RPMI8226 (cell line): ENCODE measurements at places on chromosomes 7 and 10.

- DNase-seq = peak; percentile 25
Observed at GRCh38 chr10:100184840-100185239, 989 bp downstream of the ERLIN1 start.

- DNase-seq = no peak
Observed at GRCh38 chr7:16644157-16644556, 1.4 kb downstream of the ANKMY2 start.

GRCh38 chr10:70586348-70586930 is 16.1 kb downstream of the PRF1 start:
- DNase-seq = no peak

DNA sequence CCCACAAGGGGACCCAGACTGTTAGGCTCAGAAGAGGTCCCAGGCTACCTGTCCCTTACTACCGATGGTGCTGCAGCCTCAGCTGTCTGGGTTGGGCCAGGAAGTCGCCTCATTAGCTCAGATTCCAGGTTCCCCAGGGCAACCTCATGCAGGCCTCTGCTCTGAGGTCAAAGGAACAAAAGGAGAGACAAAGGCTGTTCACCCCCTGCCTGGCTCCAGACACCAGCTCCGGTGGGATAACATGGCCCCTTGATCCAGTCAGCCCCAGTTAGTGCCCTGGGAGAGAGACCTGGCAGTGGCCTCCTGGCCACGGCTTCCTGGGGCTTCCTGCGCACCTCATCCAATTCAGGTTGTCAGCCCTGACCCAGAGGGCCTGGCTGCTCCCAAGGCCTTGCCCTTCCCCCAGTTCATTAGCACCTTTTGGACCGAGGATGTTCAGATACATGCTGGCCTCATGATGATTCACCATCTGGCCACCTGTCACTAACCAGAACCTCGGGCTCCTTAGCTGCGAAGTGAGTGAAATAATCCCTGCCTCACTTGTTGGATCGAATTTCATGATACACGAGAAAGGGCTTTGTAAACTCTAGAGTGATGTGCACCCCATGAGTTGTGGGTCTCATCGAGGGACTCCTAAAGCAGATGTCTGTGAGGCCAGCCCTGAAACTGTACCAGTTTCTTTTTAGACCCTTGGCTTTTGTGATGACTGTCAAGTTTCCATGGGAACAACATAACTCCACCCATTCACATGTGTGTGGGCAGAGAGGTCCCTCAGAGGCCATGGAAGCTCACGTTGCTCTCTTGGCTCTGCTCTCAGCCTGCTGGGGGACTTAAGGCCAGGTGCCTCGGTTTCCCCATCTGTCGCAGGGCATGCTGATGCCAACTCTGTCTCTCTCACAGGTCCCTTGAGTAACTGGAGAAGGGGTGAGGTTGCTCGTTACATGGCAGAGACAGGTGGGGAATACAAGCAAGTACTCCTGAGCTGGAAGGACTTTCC is 79.5 kb upstream of the PCBD1 start:
- DNase-seq = peak; percentile 11

GRCh38 chr7:52120912-52121311 is 804.3 kb upstream of the COBL start:
- no peak for DNase-seq

DNA sequence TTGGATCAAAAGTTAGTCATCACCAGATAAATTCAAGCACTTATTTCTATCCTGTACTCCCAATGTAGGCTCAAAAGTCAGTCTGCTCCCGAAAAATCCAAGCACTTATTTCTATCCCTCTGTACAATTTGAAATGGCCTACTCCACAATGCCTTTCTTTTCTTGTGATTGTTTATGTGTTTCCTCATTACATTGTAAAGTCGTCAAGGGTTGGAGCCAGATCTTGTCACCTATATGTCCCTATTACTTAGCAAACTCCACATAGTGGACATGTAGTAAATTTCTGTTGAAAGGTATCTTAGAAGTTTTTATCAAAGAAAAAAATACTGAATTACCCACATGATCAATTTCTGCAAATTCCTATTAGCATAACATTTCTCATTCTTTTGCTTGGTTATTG is 82.1 kb downstream of the CYP51A1 start:
- no peak for DNase-seq

DNA sequence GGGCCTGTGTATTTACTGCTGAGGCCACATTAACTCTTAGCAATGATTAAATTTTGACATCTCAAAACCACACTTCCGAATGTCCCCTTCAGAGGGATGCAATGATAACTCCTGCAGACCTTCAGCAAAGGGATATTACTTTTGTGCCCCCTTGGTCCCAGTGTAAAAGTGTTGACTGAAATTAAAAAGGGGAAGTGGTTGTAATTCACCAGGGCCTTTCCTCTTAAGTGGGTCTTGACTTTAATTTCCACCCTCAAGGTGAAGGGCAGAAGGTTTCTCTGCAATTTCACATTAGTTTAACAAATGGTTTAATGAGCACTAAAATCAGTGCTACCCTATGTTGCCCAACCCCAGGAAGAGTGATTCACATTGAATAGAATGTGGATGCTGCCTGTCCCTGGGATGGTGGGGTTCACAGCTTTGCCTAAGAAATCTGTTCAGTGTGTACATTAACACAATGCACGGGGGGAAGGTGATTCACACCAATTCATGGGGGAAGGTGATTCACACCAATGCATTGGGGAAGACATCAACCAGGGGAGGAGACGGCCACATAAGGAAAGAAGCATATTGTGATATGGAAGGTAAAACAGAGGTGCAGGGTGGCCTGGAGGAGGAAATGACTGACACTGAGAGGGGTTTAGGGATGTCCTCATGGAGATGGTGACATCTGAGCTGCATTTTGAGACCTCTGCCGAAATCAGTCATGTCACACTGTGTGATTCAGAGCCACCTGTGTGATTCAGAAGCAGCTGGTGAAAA is 19.4 kb upstream of the TNS3 start:
- DNase-seq = peak; percentile 38

- DNase-seq = no peak
Observed at GRCh38 chr7:41788556-41788955, 85.7 kb upstream of the INHBA start.

DNA sequence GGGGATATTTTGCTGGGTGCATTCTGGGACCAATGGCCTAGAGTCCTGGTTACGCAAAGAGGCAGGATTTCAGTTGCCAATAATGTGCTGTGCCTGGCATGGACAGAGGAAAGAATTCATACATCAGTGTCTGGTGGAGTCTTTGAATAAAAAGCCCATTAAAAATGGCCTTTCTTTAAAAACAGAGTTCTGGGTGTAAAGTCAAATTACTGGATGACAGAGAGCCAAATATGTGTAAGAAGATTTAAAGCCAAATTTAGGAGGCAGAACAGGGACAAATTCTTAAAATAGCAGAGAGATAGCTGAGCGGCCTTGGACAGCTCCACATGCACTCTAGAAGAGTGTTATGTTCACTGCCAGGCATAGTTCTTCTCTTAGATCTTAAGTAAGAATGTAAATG is 60.8 kb upstream of the MEOX2 start:
- no peak for DNase-seq

- no peak for DNase-seq
Observed at GRCh38 chr7:28986028-28986764, 28.1 kb upstream of the TRIL start.

DNA sequence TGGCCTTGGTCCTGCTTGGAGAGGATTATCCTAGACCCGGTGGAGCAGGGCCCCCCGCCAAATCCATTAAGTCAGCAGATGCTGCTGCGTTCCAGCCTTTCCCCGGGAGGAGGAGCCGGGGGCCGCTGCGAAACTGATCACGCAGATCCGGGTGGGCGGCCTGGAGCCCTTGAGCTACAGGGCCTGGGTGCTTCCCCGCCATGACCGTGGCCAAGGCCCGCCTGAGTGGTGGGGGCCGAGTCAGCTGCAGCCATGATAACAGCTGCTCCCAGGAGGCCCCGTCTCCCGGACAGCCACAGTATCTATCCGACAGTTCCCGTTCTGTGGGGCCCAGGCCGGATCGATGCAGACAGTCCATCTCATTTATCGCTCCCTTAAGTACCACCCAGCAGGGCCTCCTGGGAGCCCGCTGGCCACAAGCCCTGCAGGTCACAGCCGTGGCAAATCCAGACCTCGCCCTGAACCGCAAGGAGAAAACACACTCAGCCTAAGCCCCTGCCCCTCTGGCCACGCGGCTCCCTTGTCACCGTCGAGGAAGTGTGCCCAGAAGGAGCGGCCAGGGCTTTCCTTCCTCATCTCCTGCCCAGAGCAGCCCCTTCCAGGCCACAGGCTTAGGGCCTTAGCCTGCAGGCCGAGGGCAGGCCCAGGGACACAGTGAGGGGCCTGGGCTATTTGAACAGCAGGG is 34.4 kb upstream of the SLC29A4 start:
- no peak for DNase-seq

DNA sequence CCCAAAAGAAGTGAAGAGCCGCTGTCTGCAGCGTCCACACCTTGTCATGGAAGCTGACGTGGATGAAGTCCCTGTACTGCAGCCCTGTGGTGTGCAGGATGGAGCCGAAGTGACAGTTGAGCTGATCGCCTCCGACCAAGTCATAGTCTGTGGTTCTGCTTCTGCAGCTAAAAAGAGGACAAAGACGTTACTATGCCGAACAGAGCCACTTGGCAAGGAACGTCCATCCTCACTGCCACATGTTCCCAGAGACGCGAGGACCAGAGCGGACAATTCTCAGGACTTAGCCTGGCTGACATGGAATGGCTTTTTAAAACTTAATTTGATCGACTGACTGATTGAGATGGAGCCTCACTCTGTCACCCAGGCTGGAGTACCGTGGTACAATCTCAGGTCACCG is 21.8 kb downstream of the DAGLB start:
- DNase-seq = no peak

DNA sequence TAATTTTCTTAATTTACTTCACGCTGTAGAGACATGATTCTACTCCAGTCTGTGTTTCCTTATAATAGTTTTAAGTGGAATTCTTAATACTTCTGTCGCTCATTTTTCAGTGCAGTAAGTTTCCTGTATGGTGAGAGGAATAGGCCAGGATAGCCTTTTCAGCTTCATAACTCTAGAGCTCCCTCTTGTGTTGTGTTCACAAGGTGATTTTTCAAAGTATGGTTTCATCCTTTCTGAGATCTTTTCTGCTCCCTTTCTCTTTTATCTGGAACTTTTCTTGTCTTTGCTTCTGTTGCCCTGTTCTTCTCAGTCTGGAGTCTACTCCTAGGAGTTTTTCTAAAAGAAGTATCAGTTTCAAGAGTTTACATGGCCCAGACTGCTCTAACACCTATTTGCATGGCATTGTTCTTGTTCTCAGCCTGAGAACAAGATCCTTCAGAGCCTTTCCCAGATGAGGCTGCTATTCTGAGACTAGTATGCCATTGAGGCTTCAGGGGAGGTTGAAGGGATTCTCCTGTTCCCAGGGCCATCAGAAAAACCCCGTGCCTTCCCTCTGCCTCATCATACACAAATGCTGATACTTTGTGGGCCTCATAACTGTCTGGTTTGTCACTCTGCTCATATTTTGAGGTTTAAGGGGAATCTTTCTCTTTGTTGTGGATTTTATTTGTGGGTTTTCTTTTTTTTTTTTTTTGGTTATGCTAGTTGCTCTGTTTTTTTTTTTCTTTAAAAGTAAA is 21.8 kb downstream of the NET1 start:
- DNase-seq = peak; percentile 60

DNA sequence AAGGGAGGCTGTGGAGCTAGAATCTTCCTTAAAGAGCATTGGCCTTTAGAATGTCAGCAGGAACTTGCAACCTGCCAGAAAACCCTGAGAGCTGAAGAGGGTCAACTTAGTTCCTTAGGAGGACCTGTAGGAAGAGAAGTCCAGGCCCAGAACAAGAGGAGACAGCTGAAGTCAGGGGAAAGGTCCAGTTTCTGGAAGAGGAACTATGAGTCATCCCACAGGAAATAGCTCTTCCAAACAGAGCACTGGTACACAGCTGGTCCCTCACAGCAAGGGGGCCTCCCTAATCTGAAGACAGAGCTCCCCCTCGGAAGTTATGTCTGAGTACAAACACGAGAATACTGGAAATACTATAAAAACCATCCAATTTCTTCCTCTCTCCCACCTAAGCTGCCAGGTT is 98.9 kb downstream of the HERPUD2 start:
- no peak for DNase-seq

GRCh38 chr7:85600395-85600794 is 413.5 kb upstream of the SEMA3D start:
- DNase-seq = no peak

DNA sequence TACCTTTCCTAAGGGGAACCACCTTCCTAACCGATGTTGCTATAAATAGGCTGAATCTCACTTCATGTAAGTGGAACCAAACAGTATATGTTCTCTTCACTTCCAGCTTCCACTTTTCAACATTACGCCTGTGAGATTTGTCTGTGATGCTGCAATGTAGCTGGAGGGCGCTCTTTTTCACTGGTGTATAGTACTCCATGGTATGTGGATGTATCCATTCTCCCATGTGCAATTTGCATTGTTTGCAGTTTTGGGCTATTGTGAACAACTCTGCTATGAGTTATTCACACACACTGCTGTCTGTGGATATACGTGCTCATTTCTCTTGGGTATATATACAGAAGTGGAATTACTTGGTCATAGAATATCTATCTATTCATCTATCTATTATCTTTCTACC is 75.9 kb upstream of the GNA12 start:
- DNase-seq = no peak

DNA sequence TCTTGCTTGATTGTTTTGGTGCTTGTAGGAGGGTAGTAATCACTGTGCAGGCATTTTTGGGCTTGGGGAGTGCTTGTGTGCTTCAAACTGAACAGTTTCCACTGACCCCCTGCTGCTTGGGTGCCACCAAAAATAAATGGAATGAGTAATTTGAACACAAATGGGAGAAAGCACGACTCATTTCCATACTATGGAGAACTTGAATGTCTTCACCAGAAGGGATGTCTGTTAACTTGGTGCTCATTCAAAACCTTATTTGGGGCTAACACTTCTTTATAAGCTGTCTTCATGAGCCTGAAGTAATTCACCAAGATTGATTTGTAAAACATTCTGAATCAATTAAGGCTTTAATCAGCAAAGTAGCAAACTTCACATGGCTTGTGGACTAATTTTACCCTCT is 560.3 kb downstream of the SDK1 start:
- DNase-seq = no peak

DNA sequence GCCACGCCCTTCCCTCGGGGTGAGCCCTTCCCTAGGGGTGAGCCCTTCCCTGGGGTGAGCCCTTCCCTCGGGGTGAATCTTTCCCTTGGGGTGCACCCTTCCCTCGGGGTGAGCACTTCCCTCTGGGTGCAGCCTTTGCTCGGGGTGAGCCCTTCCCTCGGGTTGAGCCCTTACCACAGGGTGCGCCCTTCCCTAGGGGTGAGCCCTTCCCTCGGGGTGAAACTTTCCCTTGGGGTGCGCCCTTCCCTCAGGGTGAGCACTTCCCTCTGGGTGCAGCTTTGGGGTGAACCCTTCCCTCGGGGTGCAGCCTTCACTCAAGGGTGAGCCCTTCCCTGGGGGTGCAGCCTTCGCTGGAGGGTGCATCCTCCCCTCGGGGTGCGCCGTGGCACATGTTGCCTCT is 34.6 kb upstream of the INSIG1 start:
- no peak for DNase-seq
